ENCODE measurements at places on chromosomes 3 and 15. TPM values are rescaled to one million over a fixed set of nuclear protein-coding genes. Genes with fewer than 3 reads are reported as not detected.

The AMIGO3 gene
- 0.27 TPM for total RNA-seq

The BFSP2 gene
- not detected for total RNA-seq

The RASL12 gene
- total RNA-seq: 1.7 TPM

The UBE2E2 gene
- total RNA-seq: 49.1 TPM

The SLC22A13 gene
- 0.45 TPM for total RNA-seq

The SST gene
- total RNA-seq: not detected

The FAM107A gene
- total RNA-seq: 0.54 TPM

The WDR49 gene
- total RNA-seq: under 0.01 TPM

The FBXO40 gene
- not detected for total RNA-seq

The CKMT1B gene
- total RNA-seq: not detected

The IVD gene
- 33.6 TPM for total RNA-seq

The C15orf61 gene
- total RNA-seq: 5.8 TPM

The CACNA2D2 gene
- not detected for total RNA-seq

The GOLGA6L10 gene
- total RNA-seq: 0.49 TPM

The MUC4 gene
- not detected for total RNA-seq

The LCTL gene
- total RNA-seq: not detected

The CHDH gene
- total RNA-seq: 7.9 TPM

The SH2D7 gene
- total RNA-seq: not detected

The CD200R1 gene
- total RNA-seq: not detected

The MAN2A2 gene
- total RNA-seq: 11.0 TPM

The WDR76 gene
- total RNA-seq: 58.2 TPM

The KCNMB2 gene
- total RNA-seq: 0.41 TPM

The OIP5 gene
- total RNA-seq: 0.25 TPM

The SPESP1 gene
- total RNA-seq: 0.98 TPM
